Breast epithelium (tissue), 4 donors: ENCODE measurements at places on chromosomes 12 and 14. TPM values are rescaled to one million over a fixed set of nuclear protein-coding genes. Genes with fewer than 3 reads are reported as not detected.
A peak's percentile ranks its signal among the peaks of the same experiment; 100 is the strongest.

DNA sequence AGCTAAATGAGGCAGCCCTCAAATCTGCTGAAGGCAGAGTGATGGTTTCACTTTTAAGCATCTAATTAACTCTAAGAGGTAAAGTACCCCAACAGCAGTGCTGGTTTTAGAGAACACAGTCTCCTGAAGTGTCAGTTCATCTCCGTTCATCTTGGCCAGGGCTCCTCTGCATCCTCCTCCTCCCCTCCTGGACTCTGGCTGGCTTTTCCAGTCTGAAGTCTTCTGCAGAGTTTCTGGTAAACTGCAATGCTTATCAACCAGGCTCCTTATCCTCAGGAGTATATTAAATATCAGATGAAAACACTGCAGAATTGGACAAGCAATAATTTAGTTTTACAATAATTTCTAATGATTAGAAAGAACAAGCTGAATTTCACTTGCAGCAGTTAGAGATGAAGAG, 115.4 kb downstream of the GTF2A1 start:
- H3K4me3 ChIP-seq = no peak overlapping the region
- no peak overlapping the region for H3K27ac ChIP-seq
- DNase-seq = no peak

DNA sequence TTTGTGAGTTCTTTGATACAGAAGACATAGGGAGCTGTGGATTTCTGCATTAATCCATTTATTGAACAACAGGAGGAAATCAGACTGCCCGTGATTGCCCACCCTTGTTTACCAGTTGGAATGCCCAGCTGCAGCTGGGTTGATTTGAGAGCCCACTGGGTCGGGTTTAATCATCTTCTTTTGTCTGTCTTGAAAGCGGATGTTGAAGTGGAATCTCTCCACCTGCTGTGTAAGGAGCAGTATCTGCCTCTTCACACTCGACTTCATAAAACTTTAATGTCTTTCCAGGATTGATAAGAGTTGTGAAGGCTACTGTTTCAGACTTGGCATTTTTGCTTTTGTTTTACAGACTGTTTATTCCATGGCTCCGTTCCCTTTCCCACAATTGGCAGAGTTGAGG, 39.9 kb downstream of the TBC1D30 start:
- H3K27ac ChIP-seq = no peak overlapping the region
- H3K27me3 ChIP-seq = no peaks in the 10 kb centered on the region
- H3K4me1 ChIP-seq = no peaks in the 10 kb centered on the region
- H3K36me3 ChIP-seq = no peaks in the 10 kb centered on the region
- no peak overlapping the region for H3K4me3 ChIP-seq

GRCh38 chr12:22313286-22313962, 21.1 kb downstream of the ST8SIA1 start:
- no peak for DNase-seq
- H3K27me3 ChIP-seq = no peaks in the 10 kb centered on the region
- peak overlapping the region; percentile 70 for H3K27ac ChIP-seq
- peaks cover 5% of the 10 kb centered on the region for H3K4me1 ChIP-seq
- H3K36me3 ChIP-seq = no peaks in the 10 kb centered on the region

GRCh38 chr12:29164477-29165393, 15.7 kb downstream of the FAR2 start:
- H3K36me3 ChIP-seq = no peaks in the 10 kb centered on the region
- no peaks in the 10 kb centered on the region for H3K27me3 ChIP-seq
- H3K4me1 ChIP-seq = no peaks in the 10 kb centered on the region
- DNase-seq = no peak

- H3K27ac ChIP-seq = no peak overlapping the region
- DNase-seq = no peak
- no peak overlapping the region for H3K4me3 ChIP-seq
- H3K4me1 ChIP-seq = no peaks in the 10 kb centered on the region
- no peaks in the 10 kb centered on the region for H3K36me3 ChIP-seq
- H3K27me3 ChIP-seq = no peaks in the 10 kb centered on the region
These were observed 7.9 kb upstream of the BBS10 start for GRCh38 chr12:76356071-76356470.

DNA sequence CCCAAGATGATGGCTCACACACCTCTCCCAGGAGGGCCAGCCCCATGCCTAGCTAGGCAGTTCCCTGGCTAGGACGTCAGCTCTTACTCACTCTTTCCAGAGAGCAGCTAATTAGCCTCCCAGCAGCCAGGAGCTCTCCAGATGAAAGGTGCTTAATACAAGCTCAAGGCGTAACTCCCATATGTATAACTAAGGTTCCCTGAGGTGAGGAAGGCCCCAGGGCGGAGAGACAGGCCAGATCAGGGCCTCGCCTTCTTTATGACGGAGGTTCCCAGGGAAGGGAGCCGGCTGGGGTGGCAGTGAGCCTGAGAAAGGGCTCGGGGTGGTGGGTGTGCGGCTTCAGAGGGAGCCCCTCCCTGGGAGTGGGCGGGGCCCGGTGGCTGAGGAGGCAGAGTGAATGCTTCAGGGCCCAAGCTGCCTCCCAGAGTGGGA, 26.4 kb upstream of the ZFP36L1 start:
- no peaks in the 10 kb centered on the region for H3K27me3 ChIP-seq
- H3K4me3 ChIP-seq = no peak overlapping the region
- H3K36me3 ChIP-seq = no peaks in the 10 kb centered on the region
- H3K4me1 ChIP-seq = peaks cover 12% of the 10 kb centered on the region
- H3K27ac ChIP-seq = peak overlapping the region; percentile 91

DNA sequence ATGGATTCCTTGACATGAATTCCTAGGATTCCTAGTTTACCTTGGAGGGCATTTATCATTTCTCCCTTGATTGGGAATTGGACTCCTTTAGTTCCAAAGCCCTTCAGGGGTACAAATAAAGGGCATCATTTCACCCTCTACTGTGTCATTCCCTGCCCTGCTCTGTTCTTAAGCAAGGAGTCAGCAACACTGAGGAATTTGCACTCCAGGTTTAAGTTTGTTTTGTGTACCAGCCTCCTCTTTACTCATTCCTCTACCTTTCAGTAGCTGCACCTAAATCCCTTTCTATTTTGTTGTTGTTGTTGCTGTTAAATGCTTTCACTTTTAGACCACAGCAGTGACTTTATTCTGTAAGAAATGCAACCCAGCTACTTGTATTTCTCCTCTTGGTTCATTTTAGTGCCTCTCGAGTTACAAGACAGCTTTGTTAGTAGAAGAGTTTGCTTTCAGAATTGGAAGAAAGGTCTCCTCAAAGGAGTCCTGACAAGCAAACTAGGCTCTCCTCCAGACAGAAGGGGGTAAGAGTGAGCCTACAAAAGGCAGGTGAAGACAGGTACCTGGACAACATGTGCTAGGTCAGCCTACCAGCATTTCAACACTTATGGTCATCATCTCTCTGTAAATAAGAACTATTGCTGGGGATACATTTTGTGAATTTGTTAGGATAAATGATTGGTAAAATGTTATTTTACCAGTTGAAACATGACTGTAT, 90.0 kb downstream of the RMST start:
- H3K27ac ChIP-seq = no peak overlapping the region
- no peaks in the 10 kb centered on the region for H3K27me3 ChIP-seq
- H3K4me1 ChIP-seq = no peaks in the 10 kb centered on the region
- peak; percentile 24 for DNase-seq

DNA sequence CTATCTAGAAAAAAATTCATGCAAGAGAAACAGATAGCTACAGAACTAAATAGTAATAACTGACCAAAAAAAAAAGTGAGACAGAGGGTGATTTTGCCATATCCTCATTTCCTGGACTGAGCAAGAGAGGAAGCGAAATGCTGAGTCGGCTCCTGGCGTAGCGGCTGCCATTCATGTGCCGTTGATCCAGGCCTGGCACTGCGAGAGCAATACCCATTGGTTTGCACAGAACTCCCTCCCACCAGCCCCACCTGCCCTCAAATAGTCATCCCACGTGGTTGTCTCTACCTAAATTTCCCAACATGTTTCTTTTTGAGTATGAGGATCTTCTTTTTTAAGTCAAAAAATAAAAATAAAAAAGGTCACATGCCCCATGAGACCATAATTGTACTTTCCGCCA, 9.4 kb upstream of the WNT5B start:
- no peaks in the 10 kb centered on the region for H3K36me3 ChIP-seq
- no peaks in the 10 kb centered on the region for H3K4me1 ChIP-seq
- H3K4me3 ChIP-seq = no peak overlapping the region
- DNase-seq = no peak

GRCh38 chr14:52044791-52045522, 23.9 kb downstream of the NID2 start:
- no peak for DNase-seq
- H3K4me1 ChIP-seq = peaks cover 6% of the 10 kb centered on the region
- H3K27me3 ChIP-seq = no peaks in the 10 kb centered on the region
- H3K27ac ChIP-seq = no peak overlapping the region
- H3K4me3 ChIP-seq = no peak overlapping the region

TSPAN8 gene
- total RNA-seq = 28.3 TPM

ZFHX2 gene
- total RNA-seq = 0.48 TPM

LTBP2 gene
- 91.1 TPM for total RNA-seq

FIGNL2 gene
- 0.29 TPM for total RNA-seq

PNN gene
- 50.8 TPM for total RNA-seq

CCNK gene
- total RNA-seq = 23.9 TPM

TRHDE gene
- 2.2 TPM for total RNA-seq

SMIM10L1 gene
- total RNA-seq = 6.4 TPM

GPRC5A gene
- total RNA-seq = 40.1 TPM

KRT6C gene
- not detected for total RNA-seq

PALS1 gene
- 41.3 TPM for total RNA-seq
